ENCODE measurements at places on chromosomes 11 and 22.
A peak's percentile ranks its signal among the peaks of the same experiment; 100 is the strongest.

GRCh38 chr11:14577835-14578529 lies 57.8 kb upstream of the PSMA1 start:
- DNase-seq = no peak

DNA sequence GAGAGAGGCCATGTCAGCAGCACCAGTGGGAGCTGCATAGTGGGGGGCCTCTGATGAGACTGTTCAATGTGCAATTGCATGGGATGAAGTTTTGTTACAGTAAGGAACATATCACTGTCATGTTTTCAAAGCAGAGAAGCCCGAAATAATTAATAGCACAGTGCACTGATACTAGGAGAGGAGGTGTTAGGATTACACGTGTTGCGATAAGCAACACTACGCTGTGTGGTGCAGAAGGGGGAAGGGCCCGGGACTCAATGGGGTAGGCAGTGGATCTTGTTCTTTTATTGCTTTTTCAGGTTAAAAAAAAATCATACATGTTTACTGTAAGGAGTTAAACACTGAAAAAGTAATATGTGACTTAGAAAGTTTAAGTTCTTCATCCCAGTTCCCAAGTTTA lies 29.2 kb downstream of the TCIRG1 start:
- no peak for DNase-seq

GRCh38 chr11:114478768-114479167 lies 39.5 kb downstream of the REXO2 start:
- no peak for DNase-seq

DNA sequence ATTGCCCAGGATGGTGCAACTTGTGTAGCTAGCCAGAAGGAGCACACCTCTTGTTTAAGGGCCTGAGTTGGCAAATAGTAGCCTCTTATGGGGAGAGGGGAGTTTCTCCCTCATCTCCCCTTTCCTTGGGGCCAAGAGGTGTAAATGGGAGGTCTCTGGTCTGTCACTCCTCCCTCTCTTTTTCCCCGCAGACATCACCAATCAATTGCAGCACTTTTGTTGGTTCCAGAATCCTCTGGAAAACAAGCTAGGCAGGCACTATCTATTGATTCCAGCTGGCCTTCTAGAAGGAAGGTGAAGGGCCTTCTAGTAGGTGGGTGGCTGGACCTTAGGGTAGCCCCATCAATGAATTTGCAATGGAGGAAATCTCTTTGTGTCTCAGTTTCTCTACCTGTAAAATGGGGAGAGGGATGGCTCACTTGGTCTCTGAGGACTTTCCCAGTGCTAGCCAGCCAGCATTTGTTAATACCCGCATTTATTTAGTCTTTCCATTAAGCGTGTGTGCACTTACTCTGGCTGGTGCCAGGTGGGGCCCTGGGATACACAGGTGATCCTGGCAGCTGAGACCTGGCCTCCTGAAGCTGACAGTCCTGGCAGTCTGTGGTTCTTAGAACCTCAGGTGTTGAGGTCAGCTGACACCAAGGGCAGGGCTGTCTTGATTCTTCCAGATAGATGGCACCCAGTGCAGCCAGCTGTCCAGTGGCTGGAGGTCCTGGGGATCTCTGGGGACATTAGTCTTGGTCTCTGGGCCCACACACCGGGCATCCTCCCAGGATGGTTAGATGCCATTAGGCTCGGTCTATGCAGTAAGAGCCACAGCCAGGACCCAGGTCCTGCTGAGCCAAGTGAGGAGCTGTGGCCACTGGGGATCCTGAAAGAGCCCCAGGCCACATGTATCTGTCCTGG lies 51.7 kb downstream of the TSPAN18 start:
- no peak for DNase-seq

DNA sequence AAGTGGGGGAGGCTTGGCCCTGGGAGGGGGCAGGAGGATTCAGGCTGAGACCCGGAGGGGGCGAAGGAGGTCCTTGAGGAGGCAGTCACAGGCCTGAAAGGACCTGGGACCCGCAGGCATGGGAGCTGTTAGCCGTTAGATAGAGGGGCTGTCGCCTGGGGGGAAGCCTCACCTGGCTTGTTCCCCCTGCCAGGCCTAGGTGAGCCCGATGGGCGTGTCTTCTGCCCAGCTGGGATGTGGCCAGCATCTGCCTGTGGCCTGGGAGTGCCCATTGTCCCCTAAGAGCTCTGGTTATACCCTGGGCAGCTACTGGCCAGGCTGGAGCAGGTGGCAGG lies 1.8 kb upstream of the DUSP8 start:
- no peak for DNase-seq

DNA sequence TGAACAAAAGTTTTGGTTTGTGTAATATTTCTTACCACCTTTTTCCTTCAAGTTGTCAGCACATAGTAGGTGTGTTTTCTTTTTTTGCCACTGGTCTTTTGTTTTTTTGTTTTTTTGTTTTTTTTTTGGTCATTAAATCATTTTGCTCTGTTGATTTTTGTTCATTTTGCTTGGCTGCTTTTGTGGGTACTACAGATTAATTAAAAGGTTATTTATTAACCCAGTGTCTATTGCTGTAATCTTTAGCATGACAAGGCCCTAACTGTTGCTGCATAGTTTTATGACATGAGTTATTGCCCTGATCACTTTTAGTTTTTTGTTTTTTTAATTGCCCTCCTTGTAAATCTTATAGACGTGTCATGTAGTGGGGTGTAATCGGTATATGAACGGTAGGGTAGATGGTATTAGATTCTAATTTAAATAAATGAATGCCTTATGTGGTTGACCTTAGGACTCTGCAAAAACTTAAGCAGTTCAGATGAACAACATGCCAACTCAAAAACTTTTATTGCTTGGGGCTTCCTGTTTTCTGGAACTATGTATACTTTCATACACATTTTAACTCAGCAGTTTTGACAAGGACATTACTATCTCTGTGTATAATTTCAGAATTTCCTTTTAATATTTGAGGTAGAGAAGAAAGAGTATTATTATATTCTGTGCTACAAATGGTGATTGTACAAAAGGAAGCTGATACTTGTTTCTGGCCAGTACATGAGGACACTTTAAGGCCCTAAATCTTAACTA lies 7.9 kb downstream of the EWSR1 start:
- DNase-seq = peak; percentile 43

DNA sequence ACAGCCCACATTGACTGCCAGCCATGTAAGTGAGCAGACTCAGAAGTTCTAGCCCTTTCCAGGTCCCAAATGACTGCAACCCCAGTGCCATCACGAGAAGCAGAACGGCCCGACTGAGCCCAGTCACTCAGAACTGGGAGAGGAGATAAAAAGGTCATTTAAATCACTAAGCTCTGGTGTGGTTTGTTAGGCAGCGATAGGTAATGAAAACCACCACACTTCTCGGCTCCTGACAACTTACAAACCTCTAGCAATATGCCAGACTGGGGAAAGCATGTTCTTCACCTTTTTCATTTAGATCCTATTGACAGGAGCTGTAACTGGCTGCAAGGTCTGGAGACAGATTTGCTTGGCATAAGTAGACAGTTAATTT lies 6.7 kb downstream of the SLC15A3 start:
- DNase-seq = no peak
